NCI-H2081 treated with DMSO at 0.1 percent for 48 hours (cell line): ENCODE measurements at places on chromosomes 3 and 15.

GRCh38 chr3:129106320-129106719 is 15.3 kb downstream of the RAB43 start:
- no peak for DNase-seq

DNA sequence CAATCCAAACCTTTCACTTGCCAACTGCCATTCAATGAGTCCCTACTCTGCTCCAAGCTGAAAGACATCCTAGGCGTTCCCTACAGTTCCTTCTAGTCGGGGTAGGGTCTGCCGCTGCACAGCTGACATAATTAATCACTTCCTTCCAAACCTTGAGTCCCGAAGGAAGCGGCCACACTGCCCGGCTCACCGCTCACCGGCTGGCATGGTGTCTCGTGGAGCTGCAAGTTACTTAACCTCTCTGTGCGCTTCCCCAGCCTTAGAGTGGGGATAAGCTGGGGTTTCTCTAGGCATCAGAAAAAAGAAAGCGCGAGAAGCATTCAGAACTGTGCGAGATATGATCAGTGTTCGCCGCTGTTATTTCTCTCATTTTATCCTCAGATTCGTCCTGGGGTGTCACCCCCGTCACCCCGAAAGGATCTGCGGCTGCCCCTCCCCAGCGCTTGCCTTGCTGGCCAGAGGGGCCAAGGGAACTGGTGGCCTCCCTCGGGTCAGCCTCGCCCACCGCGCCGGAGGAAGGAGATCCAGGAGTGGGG is 748 bp downstream of the MRPS25 start:
- DNase-seq: no peak

- no peak for DNase-seq
Measured at GRCh38 chr3:20288050-20288449, 102.0 kb upstream of the SGO1 start.

- no peak for DNase-seq
Measured at GRCh38 chr3:77232557-77232956, 192.7 kb downstream of the ROBO2 start.

GRCh38 chr3:186520957-186521842 is 23.0 kb downstream of the CRYGS start:
- DNase-seq: no peak

DNA sequence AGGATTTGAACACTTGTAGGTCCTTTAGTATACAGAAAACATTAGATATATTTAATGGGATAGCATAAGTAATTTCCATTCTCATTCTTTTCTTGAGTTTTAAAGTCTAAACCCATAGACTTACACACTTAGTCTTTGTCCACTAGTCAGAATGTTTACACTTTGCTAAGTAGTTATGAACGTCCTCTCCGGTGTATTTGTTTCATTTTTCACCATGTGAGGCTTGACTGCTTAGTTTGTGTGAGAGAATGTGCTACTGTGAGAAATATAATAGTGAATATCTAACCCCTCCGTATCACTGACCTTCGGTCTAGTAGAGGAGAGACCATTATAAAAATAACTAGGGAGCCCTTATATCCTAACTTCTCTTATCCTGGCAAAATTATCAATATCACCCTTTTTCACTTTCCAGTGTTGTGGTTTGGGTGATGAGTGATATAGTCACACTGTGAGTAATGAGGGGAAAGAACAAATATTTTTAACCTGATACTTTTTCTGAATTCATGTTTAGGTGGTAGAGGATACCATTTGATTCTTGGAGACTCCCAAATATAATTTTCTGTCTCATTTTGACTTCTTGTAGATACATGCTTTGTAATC is 122.4 kb downstream of the UBE2E2 start:
- DNase-seq: no peak

GRCh38 chr3:24432989-24433388 is 61.7 kb downstream of the THRB start:
- DNase-seq: no peak

- no peak for DNase-seq
Measured at GRCh38 chr3:67090474-67090873, 92.4 kb downstream of the KBTBD8 start.

DNA sequence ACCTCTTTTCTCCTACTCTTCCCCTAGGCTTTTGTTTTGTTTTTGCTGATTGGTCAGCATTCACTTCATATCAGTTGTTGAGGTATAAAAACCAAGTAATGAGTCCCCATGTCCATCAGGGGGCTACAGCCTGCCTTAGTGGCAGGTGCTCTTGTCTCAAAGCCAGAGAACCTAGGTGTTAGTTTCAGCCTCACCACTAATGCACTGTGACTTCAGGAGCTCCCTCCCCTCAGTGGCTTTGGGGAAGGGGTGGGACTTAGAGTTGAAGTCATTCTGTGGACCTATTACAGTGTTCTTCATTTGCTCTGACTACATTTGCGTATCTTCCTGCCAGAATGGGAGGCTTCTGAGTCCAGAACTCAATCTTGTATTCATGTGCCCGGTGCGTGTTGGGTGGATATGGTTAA is 41.6 kb downstream of the NR2C2 start:
- DNase-seq: no peak

- DNase-seq: no peak
Measured at GRCh38 chr3:123750659-123751420, 133.3 kb downstream of the MYLK start.

GRCh38 chr3:24137958-24138875 is 193.1 kb downstream of the NR1D2 start:
- DNase-seq: no peak

DNA sequence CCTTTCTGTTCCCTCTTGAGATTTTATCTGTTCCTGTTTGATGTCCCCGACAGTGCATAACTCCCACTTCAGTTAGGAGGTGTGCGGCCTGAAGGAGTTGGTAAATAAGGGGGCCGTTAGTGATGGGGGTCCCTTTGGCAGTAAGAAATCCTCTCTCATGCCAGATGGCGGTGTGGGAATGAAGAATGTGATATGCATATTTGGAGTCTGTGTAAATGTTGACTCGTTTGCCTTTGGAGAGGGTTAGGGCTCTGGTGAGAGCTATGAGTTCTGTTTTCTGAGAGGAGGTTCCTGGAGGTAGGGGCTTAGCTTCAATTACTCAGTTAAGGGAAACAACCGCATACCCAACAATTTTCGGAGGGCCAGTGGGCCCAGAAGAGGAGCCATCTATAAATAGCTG is 38.8 kb upstream of the RNF7 start:
- no peak for DNase-seq

GRCh38 chr15:41583795-41584194 is 24.8 kb downstream of the TYRO3 start:
- no peak for DNase-seq

GRCh38 chr3:172577987-172578570 is 54.8 kb upstream of the TNFSF10 start:
- no peak for DNase-seq

DNA sequence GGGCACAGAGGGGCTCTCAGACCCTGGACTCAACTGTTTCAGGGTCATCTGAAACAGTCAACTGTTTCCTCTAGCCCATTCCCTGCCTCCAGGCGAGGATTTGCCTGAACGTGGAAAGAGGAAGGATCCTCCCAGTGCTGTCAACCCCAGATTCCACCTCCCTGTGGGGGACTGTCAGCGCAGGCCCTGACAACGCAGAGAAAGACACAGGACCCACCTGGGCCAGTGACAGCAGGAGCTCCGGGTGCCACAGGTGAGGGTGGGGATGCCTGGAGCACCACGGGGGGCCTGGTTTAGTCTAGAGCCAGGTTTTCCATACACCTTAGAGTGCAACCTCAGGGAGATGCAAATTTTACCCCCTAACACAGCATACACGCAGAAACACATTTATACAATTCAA is 19.5 kb upstream of the LAMP3 start:
- DNase-seq: no peak

DNA sequence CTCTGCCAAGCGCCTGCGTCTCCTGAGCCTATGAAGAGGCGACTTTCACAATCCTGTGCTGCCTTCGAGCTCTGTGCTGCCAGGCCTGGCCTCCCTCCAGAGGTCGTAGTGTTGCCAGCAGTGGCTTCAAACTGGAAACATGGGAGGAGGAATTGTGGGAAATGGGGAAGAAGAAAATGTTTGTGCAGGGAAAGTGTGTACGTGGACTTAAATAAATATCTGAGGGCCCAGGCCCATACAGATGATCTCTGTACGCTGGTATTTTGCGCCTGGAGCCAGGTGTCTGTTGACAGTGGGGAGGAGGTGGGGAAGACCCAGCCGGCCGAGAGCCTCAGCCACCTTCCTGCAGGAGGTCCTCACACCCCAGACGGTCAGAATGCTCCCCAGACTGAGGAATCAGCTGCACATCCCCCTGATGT is 44.6 kb downstream of the ZBTB38 start:
- no peak for DNase-seq

DNA sequence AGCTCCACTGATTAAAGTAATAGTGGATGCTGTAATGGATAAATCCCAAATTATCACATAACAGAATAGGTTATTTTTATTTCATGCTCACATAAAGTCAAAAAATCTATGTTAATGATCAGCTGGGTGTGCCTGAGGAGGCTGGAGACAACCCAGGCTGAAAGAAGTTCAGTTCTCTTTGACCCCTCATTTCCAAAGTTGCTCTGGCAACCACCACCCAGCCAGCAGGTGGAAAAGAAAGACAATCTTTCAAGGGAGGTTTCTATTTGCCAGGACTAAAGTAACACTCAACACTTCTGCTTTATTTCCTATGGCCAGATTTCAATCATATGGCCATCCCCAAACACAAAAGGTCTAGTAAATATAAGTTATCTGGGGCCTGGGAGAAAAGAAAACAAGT is 48.8 kb upstream of the ANKRD28 start:
- no peak for DNase-seq

GRCh38 chr3:147414390-147415138 is 5.4 kb downstream of the ZIC1 start:
- no peak for DNase-seq

DNA sequence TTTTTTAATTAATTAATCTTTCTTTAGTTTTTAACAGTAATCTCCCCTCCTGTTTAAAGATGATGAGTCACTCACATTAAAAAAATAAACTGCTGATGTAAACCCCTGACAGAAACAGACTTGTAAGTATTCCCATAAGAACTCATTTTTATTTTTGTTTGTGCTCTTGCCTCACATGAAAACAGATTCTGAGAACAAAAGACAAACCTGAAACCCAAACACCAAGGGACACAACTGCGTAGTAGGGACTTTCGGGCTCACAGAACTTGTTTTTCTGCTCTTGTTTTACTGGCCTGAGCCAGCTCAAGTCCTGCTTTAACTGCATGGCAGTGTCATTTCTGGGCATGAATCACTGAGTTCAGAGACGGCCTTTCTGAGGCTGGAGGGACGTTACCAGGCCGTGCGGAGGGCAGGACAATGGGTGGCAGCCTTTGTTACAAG is 600.8 kb downstream of the FOXP1 start:
- no peak for DNase-seq

- no peak for DNase-seq
Measured at GRCh38 chr3:64954995-64955636, 267.3 kb upstream of the ADAMTS9 start.
